ENCODE measurements at places on chromosomes 5 and 9.

GRCh38 chr5:33170411-33170810 lies 270.4 kb upstream of the TARS1 start:
- peak; percentile 0 for DNase-seq

GRCh38 chr9:98654247-98654646 lies 54.5 kb downstream of the GABBR2 start:
- DNase-seq: no peak

- DNase-seq: no peak
Measured at GRCh38 chr5:81665795-81666194, 85.1 kb downstream of the SSBP2 start.

GRCh38 chr5:1883925-1884677 lies 1.4 kb upstream of the IRX4 start:
- DNase-seq: no peak

- no peak for DNase-seq
Measured at GRCh38 chr5:33475706-33476105, 34.9 kb downstream of the TARS1 start.

- DNase-seq: no peak
Measured at GRCh38 chr5:10275991-10276390, 25.9 kb downstream of the CCT5 start.

- DNase-seq: no peak
Measured at GRCh38 chr9:16100537-16101091, 547.8 kb downstream of the CCDC171 start.

DNA sequence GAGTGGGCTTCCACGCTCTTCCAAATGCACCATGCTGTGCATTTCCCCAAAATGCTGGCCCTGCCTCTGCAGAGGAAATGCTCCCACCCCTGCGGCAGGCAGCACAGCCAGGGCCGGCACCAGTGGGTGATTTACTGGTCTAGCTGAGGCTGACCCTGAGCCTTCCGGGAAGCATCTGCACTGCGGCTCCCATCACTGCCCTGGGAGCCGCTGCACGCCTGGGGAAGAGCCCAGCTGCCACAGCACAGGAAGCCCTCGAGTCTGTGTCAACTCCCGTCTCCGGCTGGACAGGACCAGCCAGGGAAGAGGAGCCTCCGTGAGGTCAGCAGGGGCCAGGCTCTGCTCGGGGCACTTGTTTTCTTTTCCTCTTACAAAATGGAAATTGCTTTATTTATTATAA lies 25.1 kb upstream of the EEIG1 start:
- DNase-seq: peak; percentile 68

DNA sequence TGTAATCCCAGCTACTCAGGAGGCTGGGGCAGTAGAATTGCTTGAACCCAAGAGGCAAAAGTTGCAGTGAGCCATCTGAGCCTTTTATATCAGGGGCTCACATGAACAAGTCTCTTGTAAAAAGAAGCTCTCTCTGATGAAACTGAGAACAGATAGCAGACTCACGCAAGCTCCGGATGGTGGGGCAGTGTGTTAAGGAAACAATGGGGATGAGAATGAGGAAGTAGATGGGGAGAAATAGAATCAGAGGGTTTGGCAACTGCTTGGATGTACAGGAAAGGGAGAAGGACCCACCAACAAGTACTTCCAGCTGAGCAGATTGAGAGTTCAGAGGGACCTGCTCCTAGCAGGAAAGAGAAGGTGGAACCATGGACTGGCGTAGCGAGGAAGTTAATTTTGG lies 18.6 kb downstream of the TMEM252 start:
- DNase-seq: peak; percentile 64

DNA sequence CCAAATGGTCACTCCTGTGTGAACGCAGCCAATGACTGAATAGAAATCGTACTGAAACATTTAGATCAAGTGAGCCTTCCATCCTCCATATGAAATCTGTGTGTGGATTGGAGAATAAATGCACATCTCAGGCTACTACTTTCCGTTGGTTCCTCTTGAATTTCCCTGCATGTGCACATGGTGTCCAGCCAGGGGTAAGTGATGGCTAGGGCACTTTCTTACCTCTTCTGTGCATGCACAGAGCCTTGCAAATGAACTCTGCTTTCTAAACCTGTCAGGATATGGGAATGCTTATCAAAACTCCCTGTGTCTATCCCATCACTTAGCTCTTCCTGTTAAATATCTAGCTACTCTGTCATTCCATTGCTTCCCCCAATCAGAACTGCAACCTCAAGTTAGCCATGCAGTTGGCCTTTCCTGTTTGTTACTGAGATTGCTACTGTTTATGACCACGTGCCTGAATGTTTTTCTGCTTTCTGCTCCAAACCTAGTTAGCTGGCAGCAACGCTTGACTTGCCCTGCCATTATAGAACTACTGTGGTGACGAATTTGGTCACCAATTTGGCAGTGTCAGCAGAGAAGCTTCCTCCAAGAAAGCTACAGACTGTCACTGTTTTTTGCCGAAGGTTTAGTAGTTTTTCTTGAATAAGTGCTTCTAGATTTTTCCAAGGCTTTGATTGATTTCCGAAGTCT lies 661.6 kb downstream of the LRRC70 start:
- DNase-seq: no peak

GRCh38 chr5:102886586-102886985 lies 131.5 kb downstream of the PAM start:
- DNase-seq: no peak

DNA sequence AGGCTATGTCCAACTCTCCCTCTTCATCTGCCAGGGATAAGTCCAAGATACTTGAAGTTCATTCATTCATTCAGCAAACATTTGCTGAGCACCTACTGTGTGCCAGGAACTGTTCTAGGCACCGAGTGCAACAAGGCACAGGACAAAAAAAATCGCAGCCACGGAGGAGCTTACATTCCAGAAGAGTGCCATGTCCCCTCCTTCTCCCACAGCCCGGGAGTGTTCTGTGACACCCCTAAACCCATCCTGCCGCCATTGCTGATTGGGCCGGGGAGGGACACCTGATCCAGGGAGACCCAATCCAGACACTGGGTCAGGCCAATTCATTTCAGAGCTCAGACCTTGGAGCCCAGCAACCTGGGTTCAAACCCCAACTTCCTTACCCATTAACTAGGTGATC lies 58.1 kb upstream of the NEURL1B start:
- no peak for DNase-seq

DNA sequence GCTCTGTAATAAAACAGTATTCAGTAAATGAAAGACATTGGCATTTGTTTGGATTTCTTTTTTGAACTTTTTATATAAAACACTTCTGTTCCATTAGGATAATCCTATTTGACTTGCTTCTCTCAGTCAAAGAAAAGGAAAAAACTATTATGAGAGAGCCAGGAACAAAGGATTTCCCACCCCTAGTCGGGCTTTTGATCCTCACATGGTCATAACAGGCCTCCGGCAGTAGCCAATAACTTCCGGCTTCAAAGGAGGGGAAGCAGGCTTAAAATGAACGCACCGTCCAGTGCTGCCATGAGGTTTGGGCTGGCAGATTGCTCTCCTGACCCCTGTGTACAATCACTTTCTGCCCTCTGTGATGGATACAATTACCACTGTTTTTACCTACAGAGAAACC lies 209.3 kb downstream of the ZNF608 start:
- no peak for DNase-seq
